HTR-8/SVneo (cell line): ENCODE measurements at places on chromosomes 12 and 14.

DNA sequence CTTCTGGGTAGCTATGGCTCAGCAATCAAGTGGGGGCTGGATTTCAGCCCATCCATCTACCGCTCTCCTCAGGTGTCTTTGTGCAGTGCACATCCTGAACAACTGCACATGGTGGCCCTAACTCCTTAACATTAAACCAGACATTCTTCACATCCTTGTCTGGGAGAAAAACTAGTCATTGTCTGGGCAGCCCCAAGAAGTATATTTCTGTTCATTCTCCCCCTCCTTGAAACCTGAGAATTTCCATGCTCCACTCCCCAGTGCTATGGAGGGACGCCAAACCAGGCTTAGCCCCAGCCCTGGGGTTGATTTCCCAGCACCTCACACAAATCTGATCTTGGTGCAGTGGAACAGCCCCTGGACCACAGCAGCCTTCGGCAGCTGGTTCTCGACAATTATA is 13.4 kb downstream of the MYL2 start:
- DNase-seq = no peak

DNA sequence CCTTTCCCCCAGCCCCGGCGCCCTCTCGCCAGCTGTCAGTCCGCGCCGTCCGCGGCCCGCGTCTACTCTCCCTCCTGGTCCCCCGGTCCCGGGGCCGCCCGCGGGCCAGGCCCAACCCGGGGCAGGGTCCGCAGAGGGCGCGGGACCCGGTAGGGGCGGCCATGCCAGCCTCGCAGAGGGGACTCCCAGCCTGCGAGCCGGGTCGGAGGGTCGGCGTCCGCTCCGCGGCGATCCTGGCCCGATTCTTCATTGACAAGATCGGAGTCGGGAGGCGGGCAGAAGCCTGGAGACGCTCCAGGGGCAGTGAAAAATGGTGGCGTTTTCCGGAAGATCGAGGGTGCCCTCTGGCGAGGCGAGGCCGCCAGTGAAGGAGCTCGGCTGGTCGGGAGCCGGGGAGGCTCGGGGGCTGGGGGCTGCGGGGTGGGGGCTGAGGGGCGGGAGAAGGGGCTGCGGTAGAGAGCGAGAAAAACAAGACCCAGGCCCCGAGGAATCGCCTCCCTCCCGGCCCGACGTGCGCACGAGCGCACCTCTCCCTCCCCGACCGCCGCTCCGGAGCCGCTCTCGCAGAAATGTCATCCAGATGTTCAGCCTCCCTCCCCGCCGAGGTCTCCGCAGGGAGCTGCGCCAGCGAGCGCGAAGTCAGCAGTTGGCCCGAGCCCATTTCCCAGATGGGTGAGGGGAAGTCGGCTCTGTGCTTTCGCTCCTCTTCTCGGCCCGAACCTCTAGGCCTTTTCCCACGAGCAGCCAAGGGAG is 647 bp upstream of the TGFB3 start:
- DNase-seq = peak; percentile 93

- peak; percentile 56 for DNase-seq
These were observed 7.4 kb downstream of the SMOC1 start for GRCh38 chr14:69886453-69887242.

DNA sequence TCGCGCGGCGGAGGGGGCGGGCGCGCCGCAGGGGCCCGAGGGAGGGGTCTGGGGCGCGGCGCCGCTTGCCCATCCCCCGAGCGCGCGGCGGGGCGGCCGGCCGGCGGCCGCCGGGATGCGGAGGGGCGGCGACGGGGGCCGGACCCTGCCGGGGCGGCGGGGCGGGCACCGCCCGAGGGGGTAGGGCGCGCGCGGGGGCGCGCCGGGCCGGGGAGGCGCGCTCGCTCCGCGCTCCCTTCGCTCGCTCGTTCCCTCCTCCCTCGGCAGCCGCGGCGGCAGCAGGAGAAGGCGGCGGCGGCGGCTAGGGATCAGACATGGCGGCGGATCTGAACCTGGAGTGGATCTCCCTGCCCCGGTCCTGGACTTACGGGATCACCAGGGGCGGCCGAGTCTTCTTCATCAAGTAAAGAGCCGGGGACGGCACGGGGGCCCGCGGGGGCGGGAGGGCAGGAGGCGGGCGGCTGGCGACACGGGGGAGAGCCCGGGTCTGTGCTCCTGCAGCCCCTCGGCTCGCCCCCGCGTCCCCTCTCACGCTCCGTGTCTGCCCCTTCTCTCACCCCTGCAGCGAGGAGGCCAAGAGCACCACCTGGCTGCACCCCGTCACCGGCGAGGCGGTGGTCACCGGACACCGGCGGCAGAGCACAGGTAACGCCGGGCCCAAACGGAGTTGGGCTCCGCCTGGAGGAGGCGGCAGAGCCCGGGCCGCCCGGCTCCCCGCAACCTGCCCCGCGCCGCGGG is at the start of gene PLEKHA5:
TSS of gene PLEKHA5 (plus strand) at position 248 of the 738 bp plus-strand sequence. CDS start at position 315, 67 bp downstream.
- peak; percentile 52 for DNase-seq

DNA sequence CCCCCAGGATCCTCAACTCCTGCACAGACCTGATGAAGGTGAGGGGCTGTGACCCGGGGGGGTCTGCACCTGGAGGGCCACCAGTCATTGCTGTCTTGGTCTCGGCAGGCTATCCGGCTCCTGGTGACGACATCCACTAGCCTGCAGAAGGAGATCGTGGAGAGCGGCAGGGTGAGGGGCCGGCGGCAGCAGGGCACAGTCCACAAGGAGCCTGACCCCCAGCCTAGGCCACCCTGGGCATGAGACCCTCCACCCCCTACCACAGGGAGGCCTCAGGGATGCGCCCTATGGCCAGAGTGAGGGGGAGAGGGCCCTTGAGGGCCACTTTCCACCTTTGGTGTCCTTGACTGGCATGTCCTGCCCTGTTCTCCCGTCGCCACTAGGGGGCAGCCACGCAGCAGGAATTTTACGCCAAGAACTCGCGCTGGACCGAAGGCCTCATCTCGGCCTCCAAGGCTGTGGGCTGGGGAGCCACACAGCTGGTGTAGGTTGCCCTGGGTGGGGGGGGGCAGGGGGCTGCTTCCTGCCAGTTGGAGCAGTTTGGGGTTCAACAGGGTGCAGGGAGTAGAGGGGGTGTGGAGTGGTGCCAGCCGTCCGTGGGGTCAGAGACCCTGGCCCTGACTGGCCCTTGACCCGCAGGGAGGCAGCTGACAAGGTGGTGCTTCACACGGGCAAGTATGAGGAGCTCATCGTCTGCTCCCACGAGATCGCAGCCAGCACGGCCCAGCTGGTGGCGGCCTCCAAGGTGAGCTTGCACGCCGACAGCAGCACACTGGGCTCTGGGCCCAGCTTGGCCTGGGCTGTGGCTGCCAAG is 25.0 kb downstream of the HIP1R start:
- DNase-seq = peak; percentile 83

DNA sequence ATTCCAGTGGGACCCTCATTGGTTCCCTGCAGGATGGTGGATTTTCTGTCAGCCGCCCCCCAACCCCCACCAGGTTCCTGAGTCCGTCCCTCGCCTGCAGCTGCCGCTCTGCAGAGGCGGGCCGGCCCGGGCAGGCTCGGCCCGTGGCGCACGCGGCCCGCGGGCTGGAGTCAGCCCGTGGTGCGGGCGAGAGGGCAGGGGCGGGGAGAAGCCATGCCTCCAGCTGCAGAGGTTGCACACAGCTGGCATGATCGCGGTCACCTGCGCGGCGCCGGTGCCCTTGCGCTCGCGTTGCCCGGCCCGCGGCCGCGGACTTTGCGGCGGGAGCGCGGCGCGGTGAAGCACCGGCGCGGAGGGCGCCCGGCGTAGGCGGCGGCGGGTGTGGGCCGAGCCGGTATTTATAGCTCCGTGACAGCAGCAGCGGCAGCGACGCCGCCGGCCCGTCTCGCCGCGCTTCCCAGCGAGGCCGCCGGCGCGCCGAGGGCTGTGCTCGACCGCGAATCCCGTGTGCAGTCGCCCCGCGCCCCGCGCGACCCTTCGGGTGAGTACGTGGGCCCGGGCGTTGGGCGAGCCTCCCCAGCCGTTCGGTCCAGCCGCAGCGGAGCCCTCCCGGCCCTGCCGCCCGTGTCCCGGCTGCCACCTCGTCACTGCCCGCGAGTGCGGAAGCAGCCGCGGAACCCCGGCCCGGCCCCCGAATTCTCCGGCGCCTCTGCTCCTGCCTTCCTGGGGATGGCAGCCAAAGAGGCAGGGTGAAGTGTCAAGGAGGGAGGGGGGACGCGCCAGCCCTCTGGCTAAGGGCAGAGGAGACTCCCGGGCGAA is at the start of gene TMEM117:
TSS of gene TMEM117 (plus strand) at position 426 of the 819 bp plus-strand sequence.
- peak; percentile 42 for DNase-seq

DNA sequence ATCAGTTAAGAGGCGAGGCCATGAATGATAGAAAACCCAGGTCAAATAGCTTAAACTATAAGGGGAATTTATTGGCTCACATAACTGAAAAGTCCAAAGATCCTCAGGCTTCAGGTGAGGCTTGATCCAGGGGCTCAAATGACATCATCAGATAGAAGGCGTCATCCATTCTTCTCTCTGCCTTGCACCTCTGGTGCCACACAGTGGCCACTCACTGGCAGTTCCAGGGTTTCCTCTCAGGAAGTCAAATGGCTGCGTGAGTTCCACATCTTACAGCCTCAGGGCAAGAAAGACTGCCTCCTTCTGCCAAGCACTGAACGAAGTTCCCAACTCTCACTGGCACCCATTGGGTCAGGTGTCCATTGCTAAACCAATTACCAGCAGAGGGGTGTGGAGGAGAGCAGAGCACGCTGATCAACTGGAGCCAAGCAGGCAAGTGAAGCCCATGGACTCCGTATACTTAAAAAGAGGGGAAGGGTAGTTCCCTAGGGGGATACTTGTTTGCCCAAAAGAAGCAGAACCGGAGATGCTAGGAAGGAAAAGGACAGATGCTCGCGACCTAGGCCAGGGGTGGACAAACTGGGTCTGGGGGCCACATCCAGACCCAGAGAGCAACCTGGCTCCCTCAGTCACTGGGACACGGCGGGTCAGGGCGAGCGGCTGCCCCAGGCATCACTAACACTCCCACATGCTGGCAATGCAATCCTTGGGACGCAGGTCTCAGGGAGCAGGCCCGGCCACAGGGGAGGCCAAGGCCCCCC is 69.3 kb downstream of the SERPINA3 start:
- peak; percentile 61 for DNase-seq

- peak; percentile 30 for DNase-seq
These were observed 150.1 kb downstream of the SLC38A4 start for GRCh38 chr12:46675736-46676135.

DNA sequence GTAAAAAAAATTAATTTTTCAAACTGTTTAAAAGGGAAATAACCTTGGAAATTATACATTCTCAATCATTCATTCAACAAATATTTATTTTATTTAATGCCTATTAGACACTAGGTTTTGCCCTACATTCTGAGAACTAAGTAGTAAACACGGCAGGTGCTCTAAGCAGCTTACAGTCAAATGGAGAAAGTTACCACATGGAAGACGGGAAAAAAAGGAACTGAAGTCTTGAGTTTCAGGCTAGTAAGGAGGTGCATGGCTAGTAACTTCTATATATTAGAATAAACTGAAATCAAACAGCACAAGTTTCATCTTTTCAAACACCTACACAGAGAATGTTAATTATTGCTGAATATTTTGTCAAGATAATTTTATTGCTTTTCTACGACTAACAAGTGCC is 52.9 kb downstream of the C12orf42 start:
- DNase-seq = no peak

GRCh38 chr12:96502477-96502876 is 13.1 kb downstream of the CFAP54 start:
- no peak for DNase-seq

DNA sequence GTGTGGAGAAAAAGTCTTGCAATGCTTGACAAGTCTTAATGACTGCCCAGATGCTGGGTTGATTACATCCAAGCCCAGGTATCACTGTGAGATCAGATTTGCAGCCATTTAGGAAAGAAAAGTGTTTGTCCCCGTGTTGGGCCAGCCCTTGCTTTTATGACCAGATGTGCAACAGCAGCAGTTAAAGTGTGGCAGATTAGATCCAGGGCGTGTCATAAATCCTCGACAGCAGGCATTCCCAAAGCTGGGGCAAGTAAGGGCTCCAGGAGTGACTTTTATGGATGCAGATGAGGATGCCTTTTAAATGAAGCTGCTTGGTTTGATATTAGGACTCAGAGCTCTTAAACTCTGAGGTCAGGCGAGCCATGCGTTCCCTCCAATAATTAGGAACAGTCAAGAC is 1.7 kb downstream of the SMOC1 start:
- DNase-seq = no peak

DNA sequence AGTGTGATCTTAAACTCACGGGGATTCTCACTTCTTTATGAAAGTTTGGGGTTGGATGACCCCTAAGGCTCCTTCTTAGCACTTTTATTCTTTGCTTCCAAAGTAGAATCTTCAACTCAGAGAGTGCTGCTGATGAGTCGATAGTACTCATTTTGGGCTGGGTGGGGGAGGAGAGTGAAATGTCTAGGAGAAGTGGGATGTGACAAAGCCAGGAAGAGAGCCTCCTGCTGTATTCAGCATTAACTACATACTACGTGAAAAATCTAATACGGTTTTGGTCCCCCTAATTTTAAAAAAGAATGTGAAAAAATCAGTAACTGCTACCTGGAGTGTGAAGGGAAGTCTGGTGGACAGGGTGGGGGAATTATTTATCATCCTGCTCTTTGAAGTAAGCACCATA is 148.3 kb downstream of the SAMD4A start:
- DNase-seq = peak; percentile 40

DNA sequence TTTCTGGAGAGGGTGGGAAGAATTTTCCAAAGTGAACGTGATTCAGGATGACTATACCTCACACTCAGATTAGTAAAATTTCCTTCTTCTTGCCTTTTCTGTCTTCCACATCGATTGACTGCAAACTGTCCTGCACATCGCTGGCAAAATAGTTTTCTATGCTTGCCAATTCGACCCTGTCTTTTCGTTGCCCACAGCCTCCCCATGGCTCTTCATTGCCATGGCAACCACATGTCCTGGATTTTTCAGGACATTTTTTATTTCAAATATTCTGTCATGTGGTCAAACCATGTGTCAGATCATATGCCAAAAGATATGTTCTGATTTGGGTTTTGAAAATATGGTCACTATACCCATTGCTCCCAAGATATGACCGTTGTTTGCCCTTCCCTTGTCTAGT is 46.9 kb upstream of the OTX2 start:
- no peak for DNase-seq

GRCh38 chr12:57340104-57340503 is 89.1 kb upstream of the STAC3 start:
- peak; percentile 17 for DNase-seq

GRCh38 chr12:19070341-19070740 is 59.2 kb upstream of the PLEKHA5 start:
- no peak for DNase-seq

DNA sequence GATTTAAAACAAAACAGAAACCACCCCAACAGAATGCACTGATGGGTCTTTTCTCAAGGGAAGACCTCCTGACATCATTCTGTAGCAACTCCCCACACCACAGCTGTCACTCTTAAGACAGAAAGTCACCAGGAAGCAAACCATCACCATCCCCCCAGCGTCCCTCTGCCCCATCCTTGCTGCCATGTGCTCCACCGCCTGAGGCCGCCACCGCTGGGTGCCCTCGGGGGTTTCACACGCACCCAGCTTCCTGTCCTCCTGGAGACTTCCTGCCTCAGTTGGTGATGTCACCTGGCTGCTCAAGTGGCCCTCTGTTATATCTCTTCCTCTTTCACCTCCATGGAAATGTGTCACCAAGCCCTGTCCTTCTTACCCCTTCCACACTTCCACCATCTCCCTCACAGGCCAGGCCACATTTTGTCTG is 71.4 kb upstream of the GPR68 start:
- no peak for DNase-seq
